Activated CD4-positive, alpha-beta T cell treated with anti-CD3 and anti-CD28 coated beads, Interleukin-2, amount 50 U/mL, for 16 hours (primary cell): ENCODE measurements at places on chromosomes 3 and 15.

- no peak for DNase-seq
Measured at GRCh38 chr15:27248251-27248650, 277.3 kb downstream of the GABRG3 start.

DNA sequence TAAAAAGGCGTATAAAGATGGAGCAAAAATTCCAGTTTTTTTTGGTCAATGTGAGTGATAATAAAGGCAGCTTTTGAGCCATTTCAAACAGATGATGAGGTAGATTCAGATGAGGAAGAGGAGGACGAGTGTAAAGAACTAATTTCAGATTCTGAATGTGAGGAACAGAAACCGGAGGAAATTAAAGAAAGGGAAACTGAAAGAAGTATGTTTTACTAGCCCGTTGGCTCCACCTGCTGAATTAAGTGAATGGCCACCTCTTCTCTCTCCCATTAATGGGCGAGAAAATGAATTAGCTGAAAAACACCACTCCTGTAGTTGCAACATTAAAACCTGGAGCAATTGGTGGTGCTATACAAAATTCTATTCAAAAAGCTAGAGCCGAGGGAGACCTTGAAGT is 55.4 kb downstream of the CYP19A1 start:
- no peak for DNase-seq

DNA sequence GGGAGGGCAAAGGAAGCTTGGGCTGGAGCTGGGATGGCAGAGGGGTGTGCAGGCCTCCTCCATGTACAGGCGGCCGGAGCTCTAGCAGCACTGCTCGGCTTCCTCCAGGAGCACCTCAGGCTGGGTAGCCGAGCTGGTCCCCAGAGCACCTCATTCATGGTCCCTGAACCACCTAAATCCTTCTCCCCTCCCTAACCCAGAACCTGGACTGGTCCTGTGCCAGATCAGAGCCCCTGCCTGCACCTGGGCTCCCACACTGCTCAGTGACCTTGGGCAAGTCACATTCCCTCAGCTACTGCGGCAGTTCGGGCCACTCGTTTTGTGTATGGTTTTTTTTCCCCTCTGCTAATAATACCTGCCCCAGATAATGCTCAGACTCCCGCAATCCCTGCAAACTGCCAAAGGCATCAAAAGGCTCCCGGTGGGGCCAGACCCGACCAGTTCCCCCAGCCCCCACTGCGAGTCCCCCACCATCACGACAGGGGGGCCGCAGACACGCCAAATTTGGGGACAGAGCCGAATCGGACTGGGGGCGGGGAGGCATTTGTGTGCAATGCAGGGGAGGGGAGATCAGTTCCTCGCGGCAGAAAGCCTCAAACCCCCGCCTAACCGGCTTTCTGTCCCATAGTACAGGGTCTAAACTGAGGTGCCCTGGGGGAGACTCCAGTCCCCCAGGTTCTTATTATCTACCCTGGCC is 1.3 kb downstream of the SEMA7A start:
- DNase-seq, result no peak

GRCh38 chr3:80000022-80000421 is 232.2 kb upstream of the ROBO1 start:
- no peak for DNase-seq

DNA sequence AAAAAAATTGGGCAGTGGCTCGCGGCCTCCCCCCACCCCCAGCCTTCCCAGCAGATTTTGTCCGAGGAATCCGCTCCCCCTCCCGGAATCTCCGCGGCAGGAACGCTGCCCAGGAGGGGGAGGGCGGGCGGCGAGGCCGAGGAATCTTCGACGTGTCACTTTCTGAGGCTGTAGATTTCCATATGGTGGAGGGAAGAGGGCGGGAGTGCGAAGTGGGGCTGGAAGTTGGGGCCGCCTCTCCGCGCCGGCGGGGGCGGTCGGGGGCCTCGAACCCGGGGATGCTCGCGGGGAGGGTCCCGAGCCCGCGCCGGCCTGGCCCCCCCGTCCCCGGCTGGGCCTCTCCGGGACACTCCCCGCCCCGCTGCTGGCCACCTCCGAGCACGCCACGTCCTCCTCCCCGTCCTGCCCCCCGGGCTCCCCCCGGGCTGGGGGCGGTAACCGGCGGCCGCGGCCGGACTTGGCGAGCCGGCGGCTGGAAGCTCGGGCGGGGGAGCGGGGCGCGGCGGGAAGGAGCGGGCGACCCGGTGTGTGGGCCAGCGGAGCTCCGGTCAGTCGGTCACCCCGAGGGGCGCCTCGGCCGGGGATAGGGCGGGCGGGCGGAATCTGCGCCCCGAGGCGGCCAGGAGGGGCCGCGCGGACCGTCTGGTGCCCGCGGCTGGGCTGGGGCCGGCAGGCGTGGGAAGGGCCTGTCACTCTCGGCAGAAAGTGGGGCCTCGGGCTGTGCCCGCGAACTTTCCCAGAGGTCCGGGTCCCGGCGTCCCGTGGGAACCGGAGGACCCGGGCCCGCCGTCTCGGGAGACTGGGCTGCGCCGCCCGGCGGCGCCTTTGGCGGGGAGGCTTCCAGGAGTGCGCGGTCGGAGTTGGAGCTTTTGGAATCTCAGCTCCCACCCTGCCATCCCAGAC is 951 bp downstream of the FNDC3B start:
- peak; percentile 9 for DNase-seq

DNA sequence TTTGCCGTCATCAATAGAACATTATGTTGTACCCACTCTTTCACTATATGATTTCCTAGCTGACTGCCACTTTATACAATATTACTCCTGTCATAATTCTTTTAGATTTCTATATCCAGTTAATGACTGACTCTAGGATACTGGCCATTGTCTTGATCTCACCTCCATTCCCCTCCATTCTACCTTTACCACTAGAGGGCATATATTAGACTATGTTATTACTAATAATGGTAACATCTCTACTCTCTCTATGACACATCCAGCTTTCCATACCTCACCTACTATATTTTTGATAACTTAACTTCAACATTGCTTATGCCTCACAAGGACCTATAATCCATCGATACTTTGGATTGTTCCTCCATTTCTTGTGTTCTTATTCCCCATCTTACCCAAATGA is 31.4 kb upstream of the POU1F1 start:
- no peak for DNase-seq
